Hippocampal formation (tissue), 2 donors: ENCODE measurements at places on chromosomes 1 and 21.

GRCh38 chr1:42674214-42674613 lies 8.0 kb upstream of the YBX1 start:
- DNase-seq: no peak

- no peak for DNase-seq
Observed at GRCh38 chr1:115293006-115293405, 45.0 kb downstream of the NGF start.

DNA sequence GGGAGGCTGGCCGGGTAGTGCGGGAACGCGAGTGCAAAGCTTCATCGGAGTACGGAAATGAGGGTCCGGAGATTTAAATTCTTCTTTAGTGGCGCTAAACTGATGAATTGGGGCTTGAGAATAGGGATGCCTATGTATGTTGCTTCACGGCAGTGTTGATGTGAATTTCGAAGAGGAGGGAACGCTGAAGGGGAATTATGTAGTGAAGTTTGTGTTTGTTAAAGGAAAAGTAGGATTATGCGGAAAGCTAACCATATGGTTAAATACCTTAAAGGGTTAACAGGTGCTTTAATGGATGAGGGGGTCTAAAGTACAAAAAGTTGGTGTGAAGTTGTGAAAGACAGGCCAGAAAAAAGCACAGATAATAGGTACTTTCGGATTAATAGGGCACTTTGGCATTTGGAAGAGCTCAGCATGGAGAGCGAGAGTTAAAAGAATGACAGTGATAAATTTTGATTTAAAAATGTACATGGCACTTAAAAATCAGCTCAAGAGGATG lies 1.4 kb downstream of the HS2ST1 start:
- DNase-seq: no peak

DNA sequence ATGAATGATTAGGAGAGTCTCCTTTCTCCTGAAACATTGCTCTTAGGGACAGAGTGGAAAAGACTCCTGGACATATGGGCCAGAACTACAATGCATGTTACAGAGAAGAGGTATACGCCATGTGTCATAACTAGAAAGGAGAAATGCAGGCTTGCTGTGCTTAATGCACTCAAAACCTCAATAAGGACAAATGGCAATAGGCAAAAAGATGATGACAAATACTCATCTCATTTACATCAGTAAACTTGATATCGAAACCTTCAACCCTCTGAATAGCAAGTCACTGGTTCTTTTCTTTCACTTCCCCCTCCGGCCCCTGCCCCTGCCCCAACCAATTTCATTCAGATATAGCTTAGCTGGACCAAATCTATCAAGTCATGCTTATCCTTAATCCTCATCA lies 1.9 kb upstream of the GPR88 start:
- no peak for DNase-seq

GRCh38 chr1:213564215-213564659 lies 423.5 kb upstream of the PROX1 start:
- DNase-seq: no peak

GRCh38 chr1:154996966-154997701 lies 3.7 kb downstream of the LENEP start:
- DNase-seq: no peak

DNA sequence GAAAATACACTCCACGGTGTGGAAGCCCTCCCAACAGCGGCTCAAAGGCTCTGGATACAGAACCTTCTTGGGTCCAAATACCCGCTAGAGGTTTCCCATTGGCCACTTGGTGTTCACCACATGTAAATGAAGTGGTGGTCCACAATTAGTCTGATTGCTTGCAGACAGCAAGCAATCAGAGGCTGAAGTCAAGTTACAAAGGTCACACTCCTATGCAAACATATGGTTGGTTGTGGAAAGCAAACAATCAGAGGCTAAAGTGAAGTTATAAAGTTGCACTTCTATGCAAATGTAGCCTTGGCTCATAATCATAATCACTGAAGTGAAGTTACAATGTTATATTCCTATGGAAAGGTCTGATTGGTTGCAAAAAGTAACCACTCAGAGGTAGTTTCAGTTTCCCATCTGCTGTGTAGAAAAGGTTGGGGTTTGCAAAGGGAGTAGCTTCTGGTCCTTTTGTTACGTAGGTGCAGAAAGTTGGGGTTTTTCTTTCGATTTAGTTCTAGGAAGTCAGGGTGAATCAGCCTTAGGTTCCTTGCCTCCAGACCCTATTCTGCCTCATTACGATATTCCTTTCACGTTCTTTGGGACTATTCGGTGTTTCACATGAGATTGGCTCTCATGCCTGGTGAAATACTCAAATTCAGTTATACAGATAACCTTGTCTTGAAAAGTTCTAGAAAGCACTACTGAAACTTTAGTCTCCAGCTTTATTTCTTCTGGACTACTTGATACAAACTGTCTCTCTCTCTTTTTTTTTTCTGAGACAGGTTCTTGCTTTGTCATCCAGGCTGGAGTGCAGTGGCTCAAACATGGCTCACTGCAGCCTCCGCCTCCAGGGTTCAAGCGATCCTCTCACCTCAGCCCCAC lies 36.7 kb upstream of the MTF2 start:
- DNase-seq: no peak

GRCh38 chr1:164311377-164311776 lies 247.6 kb upstream of the PBX1 start:
- DNase-seq: no peak

DNA sequence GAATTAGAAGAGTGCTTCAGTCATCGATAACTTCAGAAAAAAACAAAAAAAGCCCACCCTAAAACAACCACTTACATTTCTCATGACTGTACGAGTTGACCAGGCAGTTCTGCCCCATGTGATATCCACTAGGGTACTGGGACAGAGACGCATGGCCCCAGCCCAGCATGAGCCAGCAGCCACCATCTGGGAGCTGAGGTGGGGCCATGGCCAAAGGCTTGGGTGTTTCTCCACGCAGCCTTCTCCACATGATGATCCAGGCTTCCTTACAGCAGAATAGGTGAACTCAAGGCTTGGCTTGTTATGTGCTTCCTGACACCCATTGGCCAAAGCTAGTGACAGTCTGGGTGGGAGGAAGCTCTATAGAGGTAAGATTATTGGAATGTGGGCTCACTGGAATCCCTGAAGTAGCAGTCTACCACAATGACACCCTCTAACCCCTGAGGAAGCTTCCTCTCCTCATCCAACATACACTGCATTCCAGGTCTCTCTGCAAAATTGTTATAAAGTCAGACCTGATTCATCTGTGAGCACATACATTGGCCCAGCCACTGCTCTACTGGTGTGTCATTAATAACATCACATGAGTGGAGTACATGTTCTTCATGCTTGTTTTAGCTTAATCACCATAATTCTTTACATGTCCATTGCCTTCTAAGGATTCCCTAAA lies 66.3 kb upstream of the NTPCR start:
- no peak for DNase-seq
